Stimulated activated CD8-positive, alpha-beta memory T cell treated with anti-CD3 and anti-CD28 coated beads, Interleukin-4, amount 100 ng/mL, for 24 hours (primary cell): ENCODE measurements at places on chromosomes 1 and 21.

DNA sequence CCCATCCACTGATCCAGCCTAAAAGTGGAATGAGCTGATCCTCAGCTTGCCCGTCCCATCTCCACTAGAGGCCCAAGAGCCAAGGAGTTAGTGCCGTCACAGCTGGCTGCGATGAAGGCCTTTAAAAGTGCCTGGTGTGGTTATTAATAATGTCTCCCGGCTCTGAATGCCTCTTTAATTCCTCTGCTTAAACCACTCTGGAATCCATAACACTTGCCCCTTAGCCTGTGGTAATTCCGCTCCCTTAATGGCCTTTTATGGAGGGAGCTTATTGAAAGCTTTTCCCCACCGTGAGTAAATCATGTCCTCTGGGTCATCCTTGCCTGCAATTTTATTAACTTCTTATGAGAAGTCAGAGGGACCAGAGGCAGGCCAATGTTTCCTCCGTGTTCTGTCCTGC is 55.4 kb downstream of the UBIAD1 start:
- no peak for DNase-seq

DNA sequence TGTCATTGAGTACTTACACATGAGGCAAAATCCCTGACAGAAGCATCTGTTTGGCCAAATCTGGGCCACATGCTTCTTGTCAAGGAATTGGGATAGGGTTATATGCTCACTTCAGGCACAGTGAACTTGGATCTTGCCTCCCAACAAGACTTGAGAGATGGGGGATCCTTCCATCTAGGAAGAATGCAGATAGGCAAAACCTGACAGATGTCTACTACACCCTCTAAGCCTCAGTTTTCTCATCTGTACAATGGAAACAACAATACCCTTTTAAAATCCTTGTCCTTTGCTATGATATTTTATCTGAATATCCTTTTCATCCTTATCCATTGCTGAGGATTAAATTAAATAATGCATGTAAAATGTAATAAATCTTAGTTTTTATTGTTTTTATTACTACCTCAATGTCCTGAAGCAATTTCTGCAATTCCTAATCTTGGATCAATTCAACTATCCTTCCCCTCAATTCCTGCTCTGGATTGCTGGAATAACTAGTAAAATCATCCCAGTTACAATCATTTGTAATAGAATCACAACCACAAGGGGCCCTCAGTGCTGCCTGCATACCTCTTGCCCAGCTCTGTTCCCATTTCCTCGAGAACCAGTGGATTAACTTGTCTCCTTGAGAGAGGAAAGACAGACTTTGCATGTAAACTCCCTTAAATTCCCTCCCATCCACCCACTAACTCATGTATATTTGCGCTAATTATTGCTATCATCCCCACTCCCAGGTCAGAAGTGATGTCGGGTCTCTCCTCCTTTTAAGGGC is 8.1 kb upstream of the XPR1 start:
- no peak for DNase-seq

DNA sequence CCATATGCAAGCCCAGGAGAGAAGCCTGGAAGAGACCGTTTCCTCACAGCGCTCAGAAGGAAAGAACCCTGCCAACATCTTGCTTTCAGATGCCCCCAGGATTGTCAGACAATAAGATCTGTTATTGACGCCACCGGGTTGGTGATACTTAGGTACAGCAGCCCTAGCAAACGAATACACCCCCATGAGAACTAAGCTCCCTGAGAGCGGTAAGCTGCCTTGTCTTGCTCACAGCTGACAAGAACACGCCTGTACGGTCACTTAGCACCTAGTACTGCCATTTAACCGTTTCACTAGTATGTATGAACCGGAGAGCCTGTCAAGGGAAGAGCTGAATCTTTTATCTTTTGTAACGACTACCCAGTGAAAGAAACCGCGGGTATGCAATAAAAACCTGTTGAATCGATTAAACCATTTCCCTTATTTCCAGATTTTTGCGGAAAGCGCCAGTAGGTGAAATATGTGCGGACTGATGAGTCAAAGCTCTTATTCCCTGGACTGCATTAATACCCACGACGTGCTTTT is 619 bp upstream of the ZBTB8B start:
- DNase-seq, result no peak

DNA sequence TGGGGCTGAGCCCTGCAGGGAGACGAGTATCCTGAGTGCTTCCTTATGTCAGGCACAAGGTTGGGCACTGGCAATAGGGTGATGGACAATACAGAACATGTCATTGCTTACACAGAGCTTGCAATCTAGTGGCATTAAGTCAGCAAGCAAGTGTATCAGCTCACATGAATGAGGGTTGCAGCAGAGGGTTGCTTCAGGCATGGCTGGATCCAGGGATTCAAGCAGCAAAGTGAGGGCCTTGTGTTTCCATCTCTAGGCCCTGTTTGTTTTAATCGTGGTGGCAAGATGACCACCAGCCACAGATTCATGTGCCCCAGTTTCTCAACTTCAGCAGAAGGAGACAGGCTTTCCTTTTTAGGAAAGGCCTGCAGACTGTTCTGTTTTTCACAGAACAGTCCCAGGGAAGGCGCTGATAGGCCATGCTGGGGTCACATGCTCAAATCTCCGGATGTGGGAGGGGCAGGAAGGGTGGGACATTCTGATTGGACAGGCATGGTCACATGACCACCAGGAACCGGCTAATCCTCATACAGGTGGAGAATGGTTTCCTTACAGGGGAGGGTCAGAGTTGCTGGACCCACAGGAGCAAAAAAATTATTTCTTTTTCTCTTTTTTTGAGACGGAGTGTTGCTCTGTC is 14.4 kb downstream of the PLOD1 start:
- no peak for DNase-seq

GRCh38 chr1:3787349-3787715 is 9.0 kb downstream of the LRRC47 start:
- no peak for DNase-seq

DNA sequence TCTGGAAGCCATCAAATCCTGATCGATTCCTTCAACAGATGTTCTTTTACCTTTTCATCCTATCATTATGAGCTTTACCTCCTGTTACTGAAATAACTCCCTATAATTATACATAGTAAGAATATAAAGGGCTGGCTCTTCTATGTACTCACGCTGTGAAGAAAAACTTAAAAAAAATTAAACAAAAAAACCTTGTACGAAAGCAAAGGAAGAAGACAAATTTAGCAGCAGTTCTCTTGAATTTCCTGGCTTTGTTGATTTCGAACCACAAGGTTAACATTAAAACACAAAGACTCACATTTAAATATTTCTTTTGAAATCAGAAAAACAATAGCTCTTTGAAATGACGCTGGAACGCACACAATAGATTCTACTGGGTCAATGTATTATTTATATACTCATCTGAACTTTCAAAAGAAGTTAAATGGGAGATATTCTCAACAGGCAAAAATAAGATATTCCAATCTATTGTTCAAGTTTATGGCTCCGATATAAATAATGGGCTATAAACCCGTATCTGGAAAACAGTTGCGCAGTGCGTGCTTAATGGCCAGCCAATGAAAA is 13.6 kb upstream of the SPEN start:
- no peak for DNase-seq

DNA sequence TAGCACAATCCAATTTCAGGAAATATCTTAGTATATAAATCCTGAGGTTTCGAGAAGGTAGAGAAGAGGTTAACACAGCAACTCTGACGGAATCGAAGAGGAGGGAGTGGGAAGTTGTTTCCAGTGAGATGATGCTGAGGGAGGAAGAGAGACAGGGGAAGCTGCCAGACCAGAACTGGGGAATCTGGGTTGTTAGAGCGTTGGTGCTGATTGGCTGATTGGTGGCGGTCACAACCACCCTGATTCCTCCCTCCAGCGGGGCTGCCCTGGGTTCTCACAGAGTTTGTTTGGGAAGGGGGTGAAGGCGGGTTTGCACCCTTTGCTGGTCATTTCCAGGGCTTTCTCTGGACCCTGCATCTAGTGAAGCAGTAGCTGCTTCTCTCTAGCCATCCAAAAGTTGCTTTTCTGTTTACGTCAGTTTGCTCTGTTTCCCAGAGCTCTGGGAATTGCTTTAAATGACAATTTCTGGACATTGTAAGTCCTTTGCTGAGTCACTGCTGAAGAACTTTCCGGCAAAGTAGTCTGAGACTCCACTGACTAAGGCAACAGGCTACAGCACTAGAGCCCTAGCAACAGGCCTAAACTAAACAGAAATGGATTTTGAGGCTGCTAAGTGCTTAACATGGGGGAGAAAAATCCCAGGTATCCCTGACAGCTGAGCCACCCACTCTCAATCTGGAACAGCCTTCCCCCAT is 90.1 kb downstream of the TENT5C start:
- no peak for DNase-seq

DNA sequence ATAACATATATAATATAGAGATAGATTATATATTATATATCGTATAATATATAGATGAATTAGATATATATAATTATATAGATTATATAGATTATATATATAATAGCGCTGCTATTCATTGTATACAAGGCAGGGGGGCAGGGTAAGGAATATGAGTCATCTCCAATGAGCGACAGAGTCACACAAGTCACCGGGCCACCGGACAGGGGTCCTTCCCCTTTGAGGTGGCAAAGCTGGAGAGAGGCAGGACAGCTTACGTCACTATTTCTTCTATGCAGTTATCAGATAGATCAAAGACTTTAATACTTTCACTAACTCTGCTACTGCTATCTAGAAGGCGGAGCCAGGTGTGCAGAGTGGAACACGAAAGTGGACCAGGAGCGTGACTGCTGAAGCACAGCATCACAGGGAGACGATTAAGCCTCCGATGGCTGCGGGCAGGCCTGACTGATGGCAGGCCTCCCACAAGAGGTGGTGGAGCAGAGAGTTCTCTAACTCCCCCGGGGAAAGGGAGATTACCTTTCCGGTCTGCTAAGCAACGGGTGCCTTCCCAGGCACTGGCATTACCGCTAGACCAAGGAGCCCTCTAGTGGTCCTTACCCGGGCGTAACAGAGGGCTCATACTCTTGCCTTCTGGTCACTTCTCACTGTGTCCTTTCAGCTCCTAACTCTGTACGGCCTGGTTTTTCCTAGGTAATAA is 2154.7 kb downstream of the MRPL39 start:
- no peak for DNase-seq

- no peak for DNase-seq
Observed at GRCh38 chr1:199608414-199608813, 419.1 kb upstream of the NR5A2 start.

GRCh38 chr1:235673981-235674380 is 24.4 kb upstream of the GNG4 start:
- DNase-seq, result no peak
